ENCODE measurements at places on chromosomes 6 and 20. TPM values are rescaled to one million over a fixed set of nuclear protein-coding genes. Genes with fewer than 3 reads are reported as not detected.

The SNAI1 gene
- total RNA-seq = 11.1 TPM

The KCNQ5 gene
- 1.5 TPM for total RNA-seq

The IL20RA gene
- total RNA-seq = 0.15 TPM

The HLA-DOB gene
- total RNA-seq = 0.13 TPM

The NRN1 gene
- total RNA-seq = 0.59 TPM

The FHL5 gene
- not detected for total RNA-seq

The ZNF341 gene
- 3.7 TPM for total RNA-seq

The POLR1C gene
- total RNA-seq = 47.0 TPM

The EIF6 gene
- 427 TPM for total RNA-seq

The ARMC12 gene
- total RNA-seq = 0.62 TPM

The ACTL10 gene
- not detected for total RNA-seq

The DEFB128 gene
- not detected for total RNA-seq

The TRIM10 gene
- not detected for total RNA-seq

The HLA-DRB5 gene
- not detected for total RNA-seq

The POM121L2 gene
- total RNA-seq = not detected
